Renal cortex interstitium (tissue), 15 donors: ENCODE measurements at places on chromosomes 2 and 18. TPM values are rescaled to one million over a fixed set of nuclear protein-coding genes. Genes with fewer than 3 reads are reported as not detected.

The ST8SIA3 gene
- polyA plus RNA-seq = not detected

- DNase-seq = no peak
These were observed 213.3 kb downstream of the SETBP1 start for GRCh38 chr18:44893966-44894365.

The CASP10 gene
- 12.6 TPM for polyA plus RNA-seq

DNA sequence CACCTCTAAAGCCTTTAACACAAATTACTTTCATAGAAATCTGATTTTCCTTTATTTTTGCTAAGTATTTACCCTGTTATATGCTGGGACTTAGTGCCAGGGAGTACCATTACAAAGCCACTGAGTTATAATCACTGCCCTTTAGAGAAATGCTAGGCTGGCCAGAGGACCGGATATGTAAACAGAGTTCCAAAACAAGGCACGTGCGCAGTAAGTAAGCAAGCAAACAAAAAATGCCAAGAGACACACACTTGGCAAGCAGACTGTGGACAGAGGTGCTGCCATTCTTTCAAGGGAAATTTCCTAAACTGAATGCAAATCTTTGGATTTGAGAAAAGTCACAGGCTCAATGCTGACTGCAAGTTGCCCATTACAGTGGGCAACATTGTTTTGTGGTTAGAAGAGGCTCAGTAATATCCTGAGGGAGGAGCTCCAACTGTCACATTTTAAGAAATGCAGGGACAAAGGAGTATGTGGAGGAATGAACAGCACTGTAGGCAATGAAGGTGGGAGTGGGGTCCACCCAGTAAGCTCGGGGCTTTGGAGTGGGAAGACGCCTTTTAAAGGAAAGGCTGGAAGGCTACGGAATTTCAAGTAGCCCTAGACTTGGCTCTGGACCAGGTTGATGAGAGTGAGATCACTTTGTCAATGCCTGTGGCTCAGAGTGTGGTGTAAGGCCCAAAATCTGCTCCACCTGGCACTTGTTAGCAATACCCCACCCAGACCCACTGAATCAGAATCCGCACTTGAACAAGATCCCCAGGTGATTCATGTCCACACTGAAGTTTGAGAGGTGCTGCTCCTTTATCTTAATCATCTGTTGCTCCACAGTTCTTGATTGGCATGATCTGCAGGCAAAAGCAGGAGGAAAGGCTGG, 2.1 kb upstream of the PARD6G start:
- no peak for DNase-seq

The LIPG gene
- polyA plus RNA-seq = 63.7 TPM
